ENCODE measurements at places on chromosomes 5 and 9. TPM values are rescaled to one million over a fixed set of nuclear protein-coding genes. Genes with fewer than 3 reads are reported as not detected.

The GABRA1 gene
- not detected for polyA plus RNA-seq

The CLTB gene
- polyA plus RNA-seq, result 329 TPM

DNA sequence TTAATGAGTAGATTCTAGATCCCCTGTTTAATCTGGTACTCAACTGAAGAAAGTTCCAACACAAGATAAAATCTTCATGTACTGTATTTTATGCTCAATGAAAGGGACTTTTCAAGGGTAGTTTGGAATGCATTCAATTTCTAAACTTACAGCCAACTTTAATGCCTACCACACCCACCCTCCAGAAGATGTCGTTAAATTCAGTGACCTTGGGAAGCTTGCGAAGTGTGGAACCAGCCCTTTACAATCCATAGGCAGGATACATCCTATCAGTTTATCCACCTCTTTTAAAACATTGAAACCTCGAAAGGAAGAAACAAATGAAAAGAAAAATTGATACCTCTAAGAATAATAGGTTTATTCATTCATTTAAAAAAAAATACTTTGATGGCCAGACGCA, 20.2 kb downstream of the TRPM6 start:
- DNase-seq, result no peak

GRCh38 chr5:151239237-151239861, 13.6 kb upstream of the GM2A start:
- DNase-seq, result peak; percentile 81

The AK3 gene
- 91.3 TPM for polyA plus RNA-seq

The HTR1A gene
- polyA plus RNA-seq, result not detected

The TXNDC8 gene
- polyA plus RNA-seq, result not detected

- no peak for DNase-seq
Measured at GRCh38 chr9:113356686-113357292, 7.4 kb downstream of the BSPRY start.

DNA sequence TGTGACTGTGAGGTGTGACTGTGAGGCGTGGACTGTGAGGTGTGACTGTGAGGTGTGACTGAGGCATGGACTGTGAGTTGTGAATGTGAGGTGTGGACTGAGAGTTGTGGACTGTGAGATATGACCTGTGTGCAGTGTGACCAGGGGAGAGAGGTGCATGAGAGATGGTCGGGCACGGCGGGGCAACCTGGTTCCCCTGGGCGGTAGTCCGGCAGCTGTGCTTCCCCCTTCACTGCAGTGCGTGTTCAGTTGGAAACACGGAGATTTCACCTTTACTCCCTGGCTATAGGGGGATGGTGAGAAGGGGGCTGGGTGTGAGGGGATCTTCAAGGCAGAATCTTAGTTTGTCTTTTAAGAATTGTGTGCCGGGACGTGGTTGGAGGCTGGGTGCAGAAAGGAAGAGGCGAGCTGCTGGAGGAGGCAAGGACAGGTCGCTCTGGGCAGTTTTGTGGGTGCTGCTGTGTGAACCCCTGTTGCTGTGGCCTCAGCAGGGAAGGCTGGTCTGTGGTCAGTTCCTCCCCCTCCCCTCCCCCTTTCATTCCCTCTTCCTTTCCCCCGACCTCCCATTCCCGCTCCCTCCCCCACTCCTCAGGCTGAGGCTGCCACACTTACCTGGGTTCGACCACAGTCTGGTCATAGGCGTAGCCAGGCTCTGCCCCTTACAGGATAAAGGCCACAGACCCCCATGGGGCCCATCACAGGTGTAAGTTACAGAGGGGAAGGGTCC, 39.3 kb downstream of the CEP72 start:
- DNase-seq, result no peak

- no peak for DNase-seq
Measured at GRCh38 chr5:77499441-77499840, 7.3 kb upstream of the WDR41 start.

DNA sequence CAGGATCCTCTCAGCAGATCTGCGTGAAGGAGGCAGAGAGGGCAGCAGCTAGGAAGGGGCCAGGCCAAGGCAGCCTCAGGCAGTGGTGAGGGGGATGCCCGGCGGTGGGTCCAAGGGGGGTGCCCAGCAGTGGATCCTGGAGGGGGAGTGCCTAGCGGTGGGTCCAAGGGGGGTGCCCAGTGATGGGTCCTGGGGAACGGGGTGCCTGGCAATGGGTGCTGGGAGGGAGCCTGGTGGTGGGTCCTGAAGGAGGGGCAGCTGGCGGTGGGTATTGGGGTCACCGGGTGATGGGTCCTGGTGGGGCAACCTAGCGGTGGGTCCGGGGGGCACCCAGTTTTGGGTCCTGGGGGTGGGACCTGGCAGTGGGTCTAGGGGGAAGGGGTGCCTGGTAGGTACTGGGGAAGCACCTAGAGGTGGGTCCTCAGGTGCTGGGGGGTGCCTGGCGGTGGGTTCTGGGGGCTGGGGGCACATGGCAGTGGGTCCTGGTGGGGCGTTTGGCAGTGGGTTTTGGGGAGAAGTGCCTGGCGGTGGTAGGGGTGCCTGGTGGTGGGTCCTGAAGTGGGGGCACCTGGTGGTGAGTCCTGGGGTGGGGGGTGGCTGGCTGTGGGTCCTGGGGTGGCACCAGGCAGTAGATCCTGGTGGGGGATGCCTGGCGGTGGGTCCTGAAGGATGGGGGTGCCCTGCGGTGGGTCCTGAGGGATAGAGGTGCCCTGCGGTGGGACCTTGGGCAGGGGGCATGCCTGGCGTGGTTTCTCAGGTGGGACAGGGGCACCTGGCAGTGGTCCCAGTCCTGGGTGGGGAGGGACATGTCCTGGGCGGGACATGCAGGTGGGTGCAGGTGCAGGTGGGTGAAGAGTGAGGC, 1.9 kb downstream of the LRRC14B start:
- DNase-seq, result no peak

GRCh38 chr9:18009902-18010301, 431.0 kb downstream of the SH3GL2 start:
- DNase-seq, result no peak

The CHMP5 gene
- 56.7 TPM for polyA plus RNA-seq

Data from right cardiac atrium (tissue), 5 donors.